Fibroblast of skin of left quadriceps (primary cell): ENCODE measurements at places on chromosomes 4 and X.

DNA sequence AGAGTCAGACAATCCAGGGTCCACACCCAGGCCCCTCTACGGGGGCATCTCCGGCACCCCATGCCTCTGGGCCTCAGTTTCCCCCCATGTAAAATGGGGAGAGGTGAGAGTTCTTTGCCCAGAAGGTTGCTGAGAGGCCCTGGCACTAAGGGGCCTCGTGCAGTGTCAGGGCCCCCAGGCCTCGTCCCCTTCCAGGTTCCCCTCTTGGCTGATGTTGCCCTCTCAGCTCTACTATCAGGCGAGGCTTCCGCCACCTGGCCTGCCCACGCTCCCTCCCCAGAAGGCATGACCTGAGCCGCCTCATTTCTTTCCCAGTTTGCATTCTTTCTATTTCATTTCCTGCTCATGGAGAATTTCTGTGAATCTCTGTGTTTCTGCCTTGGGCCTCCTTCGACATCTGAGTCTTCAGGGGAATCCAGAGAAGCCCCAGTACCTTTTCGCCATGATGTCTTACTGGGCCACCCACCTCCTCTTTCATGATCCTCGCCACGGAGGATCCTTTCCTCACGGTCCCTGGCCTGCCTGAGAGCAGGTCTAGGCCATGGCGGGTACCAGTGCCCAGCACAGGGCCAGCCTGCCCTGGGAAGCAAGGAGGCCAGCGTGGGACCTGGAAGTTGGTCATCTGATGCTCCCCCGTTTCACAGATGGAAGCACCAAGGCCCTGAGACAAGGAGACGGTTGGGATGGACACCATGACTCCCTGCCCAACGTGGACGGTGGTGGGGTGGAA, 21.9 kb upstream of the MRFAP1 start:
- DNase-seq, result no peak

GRCh38 chrX:136752796-136753195, 27.9 kb downstream of the ARHGEF6 start:
- no peak for DNase-seq

DNA sequence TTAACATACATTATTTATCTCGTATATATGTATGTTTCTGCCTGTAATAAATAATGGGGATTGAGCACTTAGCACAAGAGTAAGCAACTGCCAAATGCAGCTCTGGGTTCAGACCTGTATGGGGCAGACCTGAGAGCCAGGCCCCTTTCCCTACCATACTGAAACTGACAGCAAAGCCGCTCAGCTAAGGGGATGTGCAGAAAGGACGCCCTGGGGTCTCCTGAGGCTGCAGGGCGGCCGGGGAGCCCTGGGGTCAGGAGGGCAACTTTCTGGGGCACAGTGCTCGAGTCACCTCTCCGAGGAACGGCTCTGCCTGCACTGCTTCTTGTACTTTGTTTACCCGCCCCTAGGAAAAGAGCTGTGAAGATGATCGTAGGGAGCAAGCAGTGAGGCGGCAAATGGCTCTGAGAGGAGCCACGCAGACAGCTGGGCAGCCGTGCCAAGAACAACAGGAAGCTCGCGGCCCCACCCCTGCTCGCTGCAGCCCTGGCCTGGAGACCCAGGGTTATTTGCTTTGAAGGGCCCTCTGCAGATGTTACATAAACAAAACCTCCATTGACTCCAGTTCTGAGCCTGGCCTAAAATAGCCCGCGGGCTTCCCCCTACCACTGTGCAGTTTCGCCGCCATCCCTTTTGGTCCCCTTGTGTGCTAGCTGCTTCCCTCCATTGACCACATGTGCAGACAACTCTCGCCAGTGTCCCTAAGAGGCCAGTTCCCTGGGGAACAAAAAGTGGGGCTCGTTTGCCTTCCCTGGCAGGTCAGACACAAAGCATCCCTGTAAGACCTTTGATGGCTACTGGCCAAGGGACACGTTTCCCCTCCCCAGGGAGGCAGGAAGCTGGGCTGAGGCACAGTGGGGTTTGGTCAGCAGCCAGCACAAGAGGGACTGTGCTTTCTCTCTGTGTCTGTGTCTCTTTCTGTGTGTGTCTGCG, 111.3 kb upstream of the LNX1 start:
- no peak for DNase-seq

- DNase-seq, result no peak
These were observed 336.2 kb upstream of the PPARGC1A start for GRCh38 chr4:24226023-24226422.

- no peak for DNase-seq
These were observed 1.8 kb downstream of the TENM3 start for GRCh38 chr4:182245041-182245440.

DNA sequence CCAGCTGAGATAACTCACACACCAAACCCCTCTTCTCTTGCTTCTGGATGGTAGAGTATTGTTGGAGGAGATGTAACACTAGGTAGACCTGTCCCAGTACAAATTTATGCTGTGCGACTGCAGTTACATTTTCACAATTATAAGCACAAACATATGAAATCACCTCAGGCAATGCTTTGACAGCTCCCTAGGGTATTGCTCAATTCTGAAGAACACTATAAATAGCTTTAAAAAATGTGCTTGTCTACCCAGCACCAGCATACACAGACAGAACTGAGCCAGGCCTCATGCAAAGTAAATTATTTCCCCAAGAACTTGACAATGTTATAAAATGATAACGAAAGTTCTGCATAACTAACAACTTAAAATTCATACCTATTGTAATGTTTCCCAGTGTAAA, 1999.1 kb upstream of the ADGRL3 start:
- no peak for DNase-seq

DNA sequence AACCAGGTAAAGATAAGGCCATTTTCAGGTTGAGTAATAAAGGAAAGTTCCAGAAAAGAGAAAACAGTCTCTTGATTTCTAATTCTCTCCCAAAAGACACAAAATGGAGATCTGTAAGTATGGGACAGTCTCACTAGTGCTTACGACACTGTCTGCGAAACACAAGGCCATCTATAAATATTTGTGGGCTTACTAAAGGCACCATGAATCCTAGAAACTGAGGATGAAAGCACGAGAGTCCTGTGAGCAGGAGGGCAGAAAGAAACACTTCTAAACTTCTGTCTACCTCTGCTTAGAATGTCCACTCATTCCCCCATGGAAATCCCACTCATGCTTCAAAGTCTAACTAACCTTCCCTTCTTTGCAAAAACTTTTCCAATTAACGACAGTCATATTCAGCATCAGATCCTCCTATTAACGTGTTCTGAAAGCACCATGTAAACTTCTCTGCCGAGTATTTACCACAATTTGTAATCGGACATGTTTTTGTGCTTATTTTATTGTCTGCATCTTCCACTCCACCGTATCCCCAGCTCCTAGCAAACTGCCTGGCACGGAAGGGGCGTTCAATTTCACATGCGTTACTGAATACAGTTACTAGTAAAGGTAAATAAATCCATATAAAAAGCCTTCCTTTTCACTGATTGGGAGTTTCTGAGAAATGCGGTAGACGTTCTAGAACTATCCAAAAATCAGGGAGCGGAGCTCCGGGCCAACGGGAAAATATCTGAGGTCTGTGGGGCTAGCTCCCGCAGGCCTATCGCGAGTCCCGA, 665 bp downstream of the PSMD10 start:
- no peak for DNase-seq
